Activated CD4-positive, alpha-beta T cell treated with anti-CD3 and anti-CD28 coated beads, Interleukin-2, amount 50 U/mL, for 1 hour (primary cell): ENCODE measurements at places on chromosomes 7 and 10.

DNA sequence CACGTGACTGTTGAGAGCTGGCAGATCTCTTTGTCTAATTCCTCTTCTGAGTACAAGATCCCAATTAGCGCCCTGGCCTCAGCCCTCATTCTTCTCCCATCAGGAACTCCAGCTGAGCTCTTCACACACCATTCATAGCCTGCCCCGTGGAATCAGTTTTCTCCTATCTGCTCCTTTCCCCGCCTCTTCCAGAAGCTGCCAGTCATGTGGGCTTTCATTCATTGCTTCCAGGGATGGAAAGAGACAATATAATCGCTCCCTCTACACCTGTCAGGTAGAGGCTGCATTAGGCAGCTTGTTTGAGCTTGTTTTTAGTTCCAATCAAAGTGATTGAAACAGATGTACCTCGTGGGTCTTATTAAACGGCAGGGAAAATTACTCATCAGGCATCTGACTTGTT, 515.8 kb downstream of the TYW1 start:
- no peak for DNase-seq

GRCh38 chr10:69960988-69961880, 91.4 kb upstream of the MACROH2A2 start:
- DNase-seq = no peak

DNA sequence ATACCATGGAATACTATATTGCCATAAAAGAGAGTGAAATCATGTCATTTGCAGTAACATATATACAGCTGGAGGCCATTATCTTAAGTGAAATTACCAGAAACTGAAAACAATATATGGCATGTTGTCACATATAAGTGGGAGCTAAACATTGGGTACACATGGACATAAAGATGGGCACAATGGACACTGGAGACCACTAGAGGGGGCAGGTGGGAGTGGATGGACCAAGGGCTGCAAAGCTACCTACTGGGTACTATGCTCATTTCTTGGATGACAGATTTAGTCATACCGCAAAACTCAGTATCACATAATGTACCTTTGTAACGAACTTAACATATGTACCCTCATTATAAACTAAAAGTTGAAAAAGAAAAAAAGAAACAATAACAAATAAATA, 1167.6 kb downstream of the NXPH1 start:
- no peak for DNase-seq

DNA sequence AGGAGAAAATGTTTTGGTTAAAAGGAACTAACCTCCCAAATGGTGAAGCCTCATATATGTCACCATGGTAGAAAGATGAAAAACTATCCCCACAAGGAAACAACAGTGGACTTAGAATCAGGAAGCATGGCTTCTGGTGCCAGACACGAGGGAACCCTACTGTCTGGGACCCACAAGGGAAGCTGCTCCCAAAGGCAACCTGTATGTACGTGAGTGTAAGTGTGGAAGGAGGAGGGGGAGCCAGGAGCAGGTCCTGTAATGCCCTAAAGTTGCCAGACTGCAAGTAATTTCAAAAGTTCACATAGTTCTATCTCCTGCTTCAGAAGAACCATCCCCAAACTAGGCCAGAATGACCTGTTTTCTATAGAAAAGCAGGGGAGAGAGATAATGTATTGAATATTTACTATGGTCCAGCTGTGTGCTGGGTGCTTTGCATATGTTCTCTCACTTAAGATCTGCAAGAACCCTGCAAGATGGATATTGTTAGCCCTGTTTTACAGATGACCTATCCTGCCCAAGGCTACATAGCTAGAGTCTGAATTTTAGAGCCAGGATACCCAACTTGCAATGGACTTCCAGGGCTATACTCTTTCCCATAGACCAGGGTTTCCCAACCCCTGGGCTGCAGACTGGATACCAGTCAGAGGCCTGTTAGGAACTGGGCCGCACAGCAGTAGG, 19.2 kb downstream of the DUSP5 start:
- DNase-seq = no peak

DNA sequence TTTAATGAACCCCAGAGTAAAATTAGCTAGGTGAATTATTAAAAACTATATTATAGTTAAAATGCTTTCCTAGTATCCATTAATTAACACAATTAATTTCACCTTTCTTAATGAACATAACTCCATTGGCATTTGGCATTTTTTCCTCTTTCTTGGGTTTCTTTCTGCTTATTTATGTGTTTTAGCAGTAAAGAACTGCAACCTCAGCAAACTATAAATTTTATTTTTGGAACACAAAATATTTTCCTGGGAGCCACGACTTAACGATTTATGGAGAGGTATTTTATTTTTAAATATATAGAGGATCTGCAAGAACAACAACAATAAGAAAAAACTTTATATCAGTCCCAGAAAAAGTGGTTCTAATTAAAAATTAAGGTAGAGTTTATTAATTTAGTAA, 447.4 kb upstream of the ETV1 start:
- DNase-seq = no peak

GRCh38 chr7:53205006-53205405, 169.6 kb downstream of the POM121L12 start:
- DNase-seq = no peak

DNA sequence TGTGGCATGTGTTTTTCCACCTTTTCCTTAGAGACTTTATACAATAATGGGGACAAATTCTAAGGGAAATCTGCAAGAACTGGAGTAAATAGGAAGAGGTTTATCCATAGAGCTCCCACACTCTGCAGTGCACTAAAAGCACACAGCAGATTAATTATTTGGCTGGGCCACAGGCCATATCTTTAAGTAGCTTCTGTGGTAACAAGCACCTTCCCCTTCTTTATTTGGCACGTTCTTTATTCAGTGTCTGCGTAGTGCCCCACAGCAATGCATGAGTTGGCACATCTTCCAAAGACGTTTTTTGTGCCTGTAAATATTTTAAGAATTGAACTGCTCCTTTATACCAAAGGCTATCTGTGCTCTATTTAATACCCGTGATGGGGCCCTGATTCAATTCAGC, 104.9 kb upstream of the MBL2 start:
- DNase-seq = no peak
